Fibroblast of upper back skin (primary cell): ENCODE measurements at places on chromosomes 5 and 9.
A peak's percentile ranks its signal among the peaks of the same experiment; 100 is the strongest.

- DNase-seq = no peak
These were observed 293.7 kb downstream of the SPOCK1 start for GRCh38 chr5:137205231-137206027.

GRCh38 chr5:91264311-91265051 is 118.6 kb downstream of the ARRDC3 start:
- no peak for DNase-seq

DNA sequence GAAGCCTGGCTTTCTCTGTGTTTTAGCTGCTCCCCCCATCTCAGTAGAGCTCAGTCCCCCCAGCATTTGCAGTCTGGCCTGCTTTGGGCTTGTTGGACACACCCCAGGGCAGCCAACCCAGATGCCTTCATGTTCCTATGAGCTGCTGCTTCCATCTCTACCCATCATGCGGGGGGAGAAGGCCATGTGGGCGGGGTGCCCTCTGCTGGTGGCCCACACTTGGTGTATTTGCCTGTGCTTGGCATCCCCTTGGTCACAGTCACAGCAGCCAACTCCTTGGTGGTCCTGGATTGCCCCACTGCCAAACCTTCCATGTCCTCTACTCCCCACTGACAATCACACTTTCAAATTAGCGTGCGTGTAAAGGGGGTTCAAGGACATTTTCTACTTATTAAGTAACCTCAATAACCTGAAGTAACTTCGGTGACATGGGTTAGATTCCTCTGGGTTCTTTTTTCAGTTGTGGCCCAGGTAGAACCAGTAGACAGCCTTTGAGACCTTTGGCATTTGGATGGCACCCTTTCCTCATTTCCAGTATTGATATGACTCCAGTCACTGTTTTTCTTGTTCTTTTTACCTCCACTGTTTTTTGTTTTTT is 42.8 kb downstream of the SNX30 start:
- peak; percentile 62 for DNase-seq

DNA sequence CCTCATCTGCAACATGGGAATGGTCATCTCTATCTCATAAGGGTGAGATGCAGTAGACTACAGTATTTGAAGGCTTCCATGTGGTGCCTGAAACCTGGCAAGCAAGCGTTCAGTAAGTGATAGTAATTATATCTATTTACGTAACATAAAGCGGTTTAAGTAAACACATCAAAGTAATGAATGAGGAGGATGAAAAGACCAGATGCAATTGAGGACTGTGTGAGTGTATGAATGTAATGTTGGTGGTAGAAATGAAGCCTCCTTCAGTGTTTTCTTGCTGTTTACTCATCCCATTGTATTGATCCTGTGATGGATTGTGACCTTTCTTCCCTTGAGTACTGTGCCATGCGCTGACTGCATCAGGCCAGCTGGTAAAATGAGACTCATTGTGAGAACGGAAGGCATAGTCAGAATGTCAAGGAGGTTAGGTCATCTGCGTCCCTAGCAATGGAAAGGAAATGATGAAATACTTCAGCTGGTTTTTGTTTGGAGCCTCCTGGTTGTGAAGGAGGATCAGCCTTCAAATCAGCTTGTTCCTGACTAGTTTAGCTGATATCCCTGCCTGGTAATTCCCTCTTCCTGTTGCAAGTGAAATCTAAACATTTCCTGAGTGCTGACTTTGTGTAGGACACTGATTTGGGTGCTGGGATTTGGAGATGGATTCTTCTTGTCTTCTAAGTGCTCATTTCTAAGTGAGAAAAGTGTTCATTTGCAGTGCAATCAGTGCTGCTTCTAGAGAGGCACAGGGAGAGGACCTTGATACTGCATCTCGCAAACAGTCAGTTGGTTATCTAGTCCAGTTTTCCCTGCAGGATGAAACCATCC is 35.6 kb downstream of the TNFSF8 start:
- DNase-seq = peak; percentile 96

DNA sequence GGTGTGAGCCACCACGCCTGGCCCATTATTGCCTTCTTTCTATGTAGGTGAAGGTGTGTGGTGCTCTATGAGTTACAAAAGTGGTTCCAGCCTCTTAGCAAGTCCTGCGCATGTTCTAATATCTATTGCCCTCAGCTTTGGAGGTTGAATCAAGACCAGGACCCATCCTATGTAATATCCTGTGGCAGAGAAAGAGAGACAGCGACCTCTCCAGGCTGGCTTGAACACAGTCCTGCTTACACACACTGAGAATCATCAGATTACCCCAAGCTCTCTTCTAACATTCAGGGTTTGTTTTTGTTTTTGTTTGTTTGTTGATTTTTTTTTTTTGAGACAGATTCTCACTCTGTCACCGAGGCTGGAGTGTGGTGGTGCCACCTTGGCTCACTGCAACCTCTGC is 94.7 kb upstream of the OSMR start:
- no peak for DNase-seq

- no peak for DNase-seq
These were observed 18.0 kb downstream of the NEURL1B start for GRCh38 chr5:172658961-172659501.

DNA sequence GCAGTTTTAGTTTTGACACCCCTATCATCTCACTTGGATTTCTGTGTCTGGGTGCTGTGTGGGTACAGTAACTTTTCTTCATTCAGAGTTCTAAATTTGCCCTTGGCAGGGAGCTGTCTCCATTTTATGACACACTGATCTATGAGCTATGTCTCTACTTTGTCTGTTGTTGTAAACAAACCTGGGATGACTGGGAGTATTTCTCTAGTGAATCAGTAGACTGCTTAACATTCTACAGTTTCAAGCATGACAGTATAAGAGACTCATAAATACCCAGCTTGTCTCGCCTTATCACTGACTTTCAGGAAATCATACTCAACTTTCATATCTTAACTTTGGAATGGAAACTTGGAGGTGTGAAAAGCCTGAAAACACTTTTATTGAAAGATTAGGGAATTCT is 212.1 kb upstream of the NUDT12 start:
- no peak for DNase-seq

- peak; percentile 5 for DNase-seq
These were observed 33.1 kb downstream of the ALDH7A1 start for GRCh38 chr5:126561908-126562307.

DNA sequence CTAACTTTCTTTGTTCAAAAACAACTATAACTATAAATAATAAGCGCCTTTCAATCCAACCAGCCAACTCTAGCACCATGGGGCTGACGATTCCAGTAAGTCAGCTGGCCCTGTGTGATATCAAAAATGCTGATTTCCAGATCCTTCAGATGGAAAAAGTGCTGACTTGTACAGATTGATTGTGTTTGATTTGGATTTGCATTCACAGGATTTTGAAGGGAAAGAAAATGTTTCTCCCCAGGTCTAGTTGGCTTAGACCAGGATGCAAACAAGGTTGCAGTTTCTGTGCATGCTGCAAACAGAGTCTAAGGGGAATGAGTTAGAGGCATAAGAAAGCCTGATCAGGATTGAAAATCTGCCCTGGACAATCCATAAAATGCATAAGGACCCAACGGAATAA is 68.9 kb downstream of the SLC1A3 start:
- DNase-seq = no peak

DNA sequence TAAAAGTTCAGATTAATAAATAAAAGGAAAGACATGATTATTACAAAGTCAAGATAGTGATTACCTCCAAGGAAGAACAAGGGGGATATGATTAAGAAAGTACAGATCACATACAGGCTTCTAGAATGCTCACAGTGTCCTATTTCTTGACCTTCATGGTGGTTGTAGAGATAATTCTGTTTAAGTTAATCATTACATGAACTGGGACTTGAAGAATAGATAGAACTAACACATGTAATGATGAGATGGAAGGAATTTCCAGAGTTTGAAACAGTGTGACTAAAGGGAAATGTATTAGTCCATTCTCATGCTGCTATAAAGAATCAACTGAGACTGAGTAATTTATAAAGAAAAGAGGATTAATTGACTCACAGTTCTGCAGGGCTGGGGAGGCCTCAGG is 72.7 kb downstream of the LURAP1L start:
- no peak for DNase-seq

DNA sequence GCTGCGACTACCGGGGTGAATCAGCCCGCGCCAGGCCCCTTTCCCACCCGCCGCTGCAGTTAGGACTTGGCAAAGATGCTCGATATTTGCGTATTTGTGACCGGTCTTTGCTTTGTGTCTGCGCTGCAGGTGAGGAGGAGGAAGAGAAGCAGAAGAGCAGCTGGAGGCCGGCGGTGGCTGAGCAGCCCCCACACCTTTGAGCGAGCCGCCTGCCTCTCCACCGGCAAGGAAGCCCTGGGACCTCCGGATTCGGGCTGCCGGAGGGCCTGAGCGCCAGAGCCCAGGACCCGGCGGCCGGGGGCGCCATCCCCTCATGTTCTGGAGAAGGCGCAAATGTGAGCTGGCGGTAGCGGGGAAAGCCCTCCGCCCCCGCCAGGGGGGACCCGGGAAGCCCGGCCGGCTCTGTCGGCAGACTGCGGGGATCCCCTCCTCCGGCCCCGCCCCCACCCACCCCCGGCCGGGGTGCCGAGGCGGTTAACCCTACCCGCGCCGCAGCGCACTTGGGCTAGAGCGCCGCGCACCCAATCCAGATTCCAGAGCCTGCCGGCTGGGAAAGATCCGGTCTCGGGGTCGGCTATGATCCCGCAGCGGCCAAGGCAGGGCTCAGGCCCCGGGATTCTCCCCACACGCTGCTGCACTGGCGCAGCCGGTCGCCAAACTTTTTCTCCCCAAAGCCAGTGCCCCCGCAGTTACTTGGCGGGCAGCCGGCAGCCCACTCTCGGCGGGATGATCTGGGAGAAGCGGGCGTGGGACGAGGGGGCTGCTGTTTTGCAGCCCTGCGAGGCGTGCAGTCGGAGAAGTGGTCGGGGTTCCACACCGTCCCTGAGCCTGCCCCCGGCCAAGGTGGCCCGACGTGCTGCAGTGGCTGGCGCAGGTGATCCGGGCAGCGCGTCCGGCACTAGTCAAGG is 800 bp upstream of the KCNN2 start:
- no peak for DNase-seq
